ENCODE measurements at places on chromosomes 5 and 9.

DNA sequence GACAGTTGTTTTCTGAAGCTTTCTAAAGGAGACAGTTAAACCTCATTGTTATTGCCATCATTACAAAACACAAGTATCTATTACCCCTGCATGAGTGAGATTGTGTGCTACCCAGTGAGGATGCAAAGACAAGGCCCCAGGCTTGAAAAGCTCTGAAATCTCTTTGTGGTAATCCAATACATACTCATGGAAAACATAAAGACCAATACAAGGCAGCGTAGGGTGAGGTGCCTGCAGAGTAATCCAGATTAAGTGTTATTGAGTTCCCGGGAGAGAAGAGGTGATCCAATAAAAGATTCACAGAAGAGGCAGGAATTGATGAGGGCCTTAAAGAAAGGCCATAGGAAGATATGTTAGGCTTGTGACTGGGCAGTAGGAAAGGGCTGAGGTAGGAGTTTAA is 150.1 kb downstream of the MEF2C start:
- H3K27me3 ChIP-seq, result no peaks in the 10 kb centered on the region
- H3K4me3 ChIP-seq, result no peak overlapping the region
- no peak for DNase-seq
- peaks cover 58% of the 10 kb centered on the region for H3K4me1 ChIP-seq
- H3K36me3 ChIP-seq, result peaks cover 29% of the 10 kb centered on the region

- no peaks in the 10 kb centered on the region for H3K4me1 ChIP-seq
- H3K36me3 ChIP-seq, result no peaks in the 10 kb centered on the region
- H3K27ac ChIP-seq, result no peak overlapping the region
Observed at GRCh38 chr5:145750199-145750598, 84.9 kb downstream of the PRELID2 start.

DNA sequence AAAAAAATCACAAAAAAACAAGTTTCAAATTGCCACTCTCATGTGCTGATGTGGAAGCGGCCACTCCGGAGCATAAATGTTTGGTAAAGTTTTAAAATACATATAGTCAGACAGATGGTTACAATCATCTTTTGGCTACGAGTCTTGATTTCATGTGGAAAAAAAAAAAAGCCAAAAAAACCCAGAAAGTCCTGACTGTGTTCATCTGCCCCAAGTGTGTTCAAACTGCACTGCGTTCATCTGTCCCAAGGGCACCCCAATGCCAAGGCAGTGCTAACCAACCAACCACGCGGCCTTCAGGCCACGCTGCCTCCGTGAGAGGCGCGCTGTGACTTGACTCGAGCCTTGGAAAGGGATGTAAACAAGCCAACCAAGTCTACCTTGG is 127.1 kb downstream of the MYO10 start:
- H3K36me3 ChIP-seq, result no peaks in the 10 kb centered on the region
- no peak overlapping the region for H3K27ac ChIP-seq
- no peak overlapping the region for H3K4me3 ChIP-seq
- DNase-seq, result no peak

- H3K36me3 ChIP-seq, result no peaks in the 10 kb centered on the region
- no peak overlapping the region for H3K4me3 ChIP-seq
- peaks cover 56% of the 10 kb centered on the region for H3K27me3 ChIP-seq
- no peaks in the 10 kb centered on the region for H3K4me1 ChIP-seq
- no peak overlapping the region for H3K27ac ChIP-seq
Observed at GRCh38 chr5:132020568-132021339, 9.3 kb upstream of the ACSL6 start.

GRCh38 chr9:78982849-78983248 is 588.9 kb upstream of the TLE4 start:
- no peak overlapping the region for H3K27ac ChIP-seq
- H3K4me1 ChIP-seq, result no peaks in the 10 kb centered on the region
- no peaks in the 10 kb centered on the region for H3K27me3 ChIP-seq
- no peak overlapping the region for H3K4me3 ChIP-seq

- H3K27me3 ChIP-seq, result no peaks in the 10 kb centered on the region
- DNase-seq, result no peak
- H3K36me3 ChIP-seq, result peaks cover 59% of the 10 kb centered on the region
- H3K27ac ChIP-seq, result no peak overlapping the region
- no peak overlapping the region for H3K4me3 ChIP-seq
Observed at GRCh38 chr5:131488463-131488862, 146.6 kb downstream of the RAPGEF6 start.

DNA sequence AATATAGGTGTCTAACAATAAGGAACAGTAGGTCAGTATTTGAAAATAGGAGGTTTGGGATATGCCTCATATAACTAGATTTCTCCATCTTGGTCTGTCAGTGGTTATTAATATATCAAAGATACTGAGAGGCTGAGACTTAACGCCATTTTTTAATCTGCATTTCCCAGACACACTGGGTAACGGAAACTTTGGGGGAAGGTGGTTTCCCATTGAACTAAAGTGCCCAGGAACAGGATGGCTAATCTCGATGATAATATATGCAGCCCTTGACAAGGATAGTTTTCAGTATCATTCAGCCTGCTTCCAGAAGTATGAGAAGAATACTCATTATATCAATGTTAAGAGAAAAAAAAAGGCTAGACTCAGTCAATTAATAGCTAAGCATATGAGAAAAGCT is 30.7 kb downstream of the EFNA5 start:
- no peak overlapping the region for H3K27ac ChIP-seq
- H3K4me1 ChIP-seq, result peaks cover 16% of the 10 kb centered on the region
- H3K27me3 ChIP-seq, result no peaks in the 10 kb centered on the region
- H3K4me3 ChIP-seq, result no peak overlapping the region
- DNase-seq, result no peak

All from left ventricle myocardium inferior (tissue), 1 donor.